ENCODE measurements at places on chromosomes 6 and 20.

GRCh38 chr20:51091406-51092195, 68.7 kb upstream of the KCNG1 start:
- DNase-seq = no peak

DNA sequence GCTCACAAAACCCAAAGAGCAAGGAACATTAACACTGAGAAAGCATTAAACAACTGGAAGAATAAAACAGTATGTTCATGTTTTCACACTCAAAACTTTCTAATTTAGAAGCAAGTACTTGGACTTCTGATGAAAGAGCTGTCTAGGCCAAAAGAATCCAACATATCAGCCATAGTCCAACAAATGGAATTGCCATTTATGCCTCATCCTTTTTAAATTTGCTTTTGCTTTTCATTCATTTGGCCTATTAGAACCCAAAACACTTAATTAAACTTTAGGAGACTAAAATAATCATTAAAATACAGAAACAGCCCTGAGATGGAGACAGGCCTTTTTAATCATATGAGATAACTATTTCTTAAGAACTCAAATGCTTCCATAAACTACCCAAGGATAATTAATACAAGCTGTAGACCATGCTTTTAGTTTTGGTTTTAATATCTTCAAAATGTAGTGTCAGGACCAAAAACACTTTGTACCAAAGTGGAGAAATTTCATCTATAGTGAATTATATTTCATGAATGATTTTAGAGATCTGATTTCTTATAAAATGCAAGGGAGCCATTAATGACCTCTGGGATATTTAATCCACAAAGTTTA, 166.5 kb downstream of the KIF6 start:
- no peak for DNase-seq

- DNase-seq = no peak
Observed at GRCh38 chr20:45957021-45957941, 14.7 kb downstream of the ZNF335 start.

DNA sequence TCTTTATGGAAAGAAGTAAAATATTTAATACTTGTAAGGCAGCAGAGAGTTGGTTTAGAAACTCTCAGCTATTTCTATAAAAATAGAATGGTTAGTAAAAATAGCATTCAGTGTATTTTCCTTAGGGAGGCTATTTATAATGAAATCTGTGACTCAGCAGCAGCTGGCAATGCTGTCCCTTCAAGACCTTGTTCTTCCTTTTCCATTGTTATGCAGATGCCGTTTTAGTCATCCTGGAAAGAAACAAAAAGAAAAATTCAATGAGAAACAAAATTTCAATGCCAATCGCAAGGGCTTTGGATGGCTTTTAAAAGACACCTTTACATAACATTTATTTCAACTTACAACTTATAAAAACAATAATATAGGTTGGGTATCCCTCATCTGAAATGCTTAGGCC, 17.5 kb downstream of the MPC1 start:
- no peak for DNase-seq

DNA sequence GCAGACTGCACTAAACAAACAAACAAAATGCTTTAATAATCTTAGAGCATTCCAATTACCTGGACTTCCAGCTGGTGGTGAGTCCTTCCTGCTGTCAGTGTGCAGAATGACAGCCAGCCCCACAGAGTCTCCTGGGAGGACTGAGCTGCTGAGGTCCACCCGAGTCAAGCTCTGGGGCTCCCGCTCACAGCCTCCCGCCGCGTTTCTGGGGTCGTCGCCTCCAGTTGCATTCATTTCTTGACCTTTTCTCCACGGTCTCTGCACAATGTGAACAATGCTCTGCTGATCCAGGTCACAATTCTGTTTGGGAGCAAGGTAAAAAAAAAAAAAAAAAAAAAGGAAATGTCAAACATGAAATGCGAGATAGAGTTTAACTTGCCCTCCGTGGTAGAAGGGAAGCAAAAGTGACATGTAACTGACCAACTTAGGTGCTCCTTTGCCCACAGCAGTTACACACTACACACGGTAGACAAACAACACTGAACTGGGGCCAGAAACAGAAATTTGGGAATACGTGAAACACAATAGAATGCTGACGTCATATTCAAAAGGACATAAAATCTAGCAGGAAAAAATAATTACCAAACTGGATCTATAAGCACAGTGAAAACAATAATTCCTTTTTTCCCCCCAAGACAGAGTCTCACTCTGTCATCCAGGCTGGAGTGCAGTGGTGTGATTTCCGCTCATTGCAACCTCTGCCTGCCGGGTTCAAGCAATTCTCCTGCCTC, 464.9 kb downstream of the PRKN start:
- no peak for DNase-seq

DNA sequence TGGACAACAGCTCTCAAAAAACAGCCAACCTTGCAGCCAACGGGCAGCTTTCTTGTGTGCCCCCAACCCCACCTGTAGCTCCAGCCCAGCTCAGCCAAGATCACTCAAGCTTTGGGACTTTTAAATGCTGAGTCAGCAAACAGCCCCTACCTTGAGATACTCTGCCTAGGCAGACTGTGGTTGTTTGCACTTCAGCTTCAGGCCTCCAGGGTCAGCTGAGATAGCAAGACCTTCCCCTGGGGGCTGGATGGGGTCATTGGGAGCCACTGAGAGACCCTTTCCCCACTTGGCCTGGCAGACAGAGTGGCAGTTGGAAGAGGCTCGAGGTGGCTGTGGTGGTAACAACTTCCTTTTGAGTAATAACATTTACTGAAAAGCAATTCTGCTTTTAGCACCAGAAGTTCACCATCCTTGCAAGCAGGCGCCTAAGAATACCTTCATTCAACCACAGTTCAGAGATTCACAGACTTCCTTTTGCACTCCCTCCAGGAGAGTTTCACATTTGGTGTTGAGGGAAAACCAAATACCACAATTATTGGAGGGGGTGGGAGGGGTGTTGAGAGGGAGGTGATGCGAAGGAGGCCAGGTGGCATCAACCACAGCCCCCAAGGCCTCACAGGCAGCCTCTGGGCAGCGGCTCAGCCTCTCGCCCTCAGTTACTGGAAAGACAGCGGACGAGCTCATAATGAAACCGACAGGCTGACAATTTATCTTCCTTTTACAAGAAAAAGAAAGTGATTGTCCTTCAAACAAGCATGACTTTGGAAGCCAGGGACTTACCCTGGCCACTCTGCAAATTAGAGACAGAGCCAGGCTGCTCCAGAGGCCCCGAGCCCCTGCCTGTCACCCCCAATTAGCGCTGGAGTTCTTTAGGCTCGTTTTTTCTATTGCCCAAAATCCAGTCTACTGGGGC, 148.1 kb downstream of the CEBPB start:
- peak; percentile 29 for DNase-seq

DNA sequence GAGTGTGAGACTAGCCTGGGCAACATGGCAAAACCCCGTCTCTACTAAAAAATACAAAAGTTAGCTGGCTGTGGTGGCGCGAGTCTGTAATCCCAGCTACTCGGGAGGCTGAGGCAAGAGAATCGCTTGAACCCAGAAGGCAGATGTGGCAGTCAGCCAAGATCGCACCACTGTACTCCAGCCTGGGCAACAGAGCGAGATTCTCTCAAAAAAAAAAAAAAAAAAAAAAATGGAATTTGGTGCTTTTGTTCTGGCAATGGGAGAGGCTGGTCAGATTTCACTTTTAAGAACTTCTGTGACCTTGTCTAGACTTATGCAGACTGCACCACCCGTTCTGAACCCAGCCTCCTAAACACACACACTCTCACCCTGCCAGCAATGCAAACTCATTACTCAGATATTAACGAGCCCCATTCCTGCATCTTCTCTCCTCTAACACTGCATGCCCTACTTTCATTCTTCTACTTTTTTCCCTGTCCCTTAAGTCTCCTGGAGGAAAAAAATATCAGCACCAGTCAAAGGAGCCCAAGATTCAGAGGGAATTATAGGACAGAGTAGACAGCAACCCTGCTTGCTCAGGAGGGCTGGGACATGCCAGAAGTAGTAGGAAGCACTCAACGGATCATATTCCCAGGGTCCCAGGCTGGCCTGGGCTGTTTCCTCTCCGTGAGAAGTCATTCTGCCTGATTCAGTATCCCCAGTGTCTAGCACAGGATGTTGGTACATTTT, 4.4 kb downstream of the MOCS1 start:
- no peak for DNase-seq

GRCh38 chr20:63863021-63863797, 1.9 kb upstream of the TPD52L2 start:
- DNase-seq = no peak

DNA sequence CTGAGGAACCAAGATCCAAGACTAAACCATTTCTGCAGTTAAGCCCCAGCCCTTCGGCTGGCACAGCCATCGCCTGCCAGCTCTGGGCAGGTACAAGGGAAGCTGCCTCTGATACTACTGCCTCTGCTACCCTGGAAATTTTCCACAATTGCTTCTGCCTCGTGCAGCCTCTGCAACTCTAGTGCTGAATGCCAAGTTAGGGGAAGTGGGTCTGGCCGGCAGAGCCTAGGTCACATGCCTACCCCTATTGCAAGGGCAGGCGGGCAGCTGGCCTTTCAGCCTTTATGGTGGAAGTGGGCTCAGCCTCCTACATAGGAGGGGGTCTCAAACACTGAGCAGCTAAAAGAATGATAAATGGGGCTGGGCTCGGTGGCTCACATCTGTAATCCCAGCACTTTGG, 44.5 kb upstream of the TULP1 start:
- DNase-seq = no peak

DNA sequence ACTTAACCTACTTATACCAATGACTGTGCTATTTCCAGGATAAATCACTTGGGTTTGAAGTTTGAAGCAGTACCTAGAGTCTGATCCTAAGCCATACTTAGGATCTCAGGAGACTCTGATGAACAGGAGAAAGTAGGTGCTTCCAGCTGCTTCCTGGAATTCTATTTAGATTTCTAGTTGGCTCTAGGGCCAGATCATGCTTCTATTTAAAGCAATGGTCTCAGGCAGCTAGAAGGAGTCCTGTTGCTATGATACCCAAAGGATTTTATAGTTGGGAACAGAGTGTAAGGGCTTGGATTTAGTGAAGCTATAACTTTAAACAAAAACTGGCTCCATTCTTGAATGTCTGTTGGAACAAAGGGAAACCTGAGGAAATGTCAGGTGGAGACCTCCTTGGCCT, 52.4 kb upstream of the TINAG start:
- no peak for DNase-seq

GRCh38 chr6:33297956-33298772, 578 bp downstream of the RGL2 start:
- no peak for DNase-seq

DNA sequence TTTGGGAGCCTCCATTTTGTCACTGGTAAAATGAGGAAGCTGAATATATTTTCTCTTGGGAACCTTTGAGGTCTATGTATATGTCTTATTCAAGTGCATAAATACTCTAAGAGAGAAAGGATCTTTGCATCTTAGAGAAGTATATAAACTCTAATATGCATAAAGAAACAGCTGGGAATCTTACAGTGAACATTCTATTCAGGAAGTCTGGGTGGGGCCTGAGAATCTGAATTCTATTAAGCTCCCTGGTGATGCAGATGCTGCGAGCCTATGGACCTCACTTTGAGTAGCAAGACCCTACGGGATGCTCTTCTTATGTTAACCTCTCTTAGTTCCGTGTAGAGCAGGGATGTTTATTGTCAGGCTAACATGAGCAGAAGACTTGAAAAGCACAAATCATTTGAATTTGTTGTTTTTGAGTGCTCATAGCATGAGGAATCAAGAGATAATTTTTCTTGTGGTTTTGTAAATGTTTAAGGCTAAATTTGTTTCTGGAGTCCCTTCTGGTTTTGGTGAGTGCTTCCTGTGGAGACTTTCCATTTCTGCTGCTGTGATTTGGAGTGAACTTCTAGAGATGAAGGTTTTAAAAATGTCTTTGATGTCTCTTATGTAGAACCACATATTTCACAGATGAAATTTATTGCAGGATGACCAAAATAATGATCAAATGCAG, 281.2 kb upstream of the JAG1 start:
- DNase-seq = no peak

DNA sequence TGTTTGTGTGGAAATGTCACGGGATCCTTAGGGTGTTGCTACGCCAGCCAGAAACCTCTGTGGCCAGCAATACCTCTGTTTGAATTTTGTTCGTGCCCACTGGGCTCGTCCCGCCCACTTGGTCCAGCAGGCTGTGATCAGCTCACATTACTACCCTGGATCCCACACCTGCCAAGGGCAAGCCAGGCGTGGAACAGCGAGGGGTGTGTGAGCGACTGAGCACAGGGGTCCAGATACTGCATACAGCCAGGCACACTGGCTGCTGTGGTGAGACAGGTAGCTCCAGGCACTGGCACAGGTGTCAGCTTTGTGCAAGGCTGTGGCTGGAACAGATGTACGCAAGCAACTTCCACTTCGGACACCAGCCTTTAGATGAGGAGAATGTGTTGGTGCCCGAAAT, 718.9 kb downstream of the EPHA7 start:
- DNase-seq = no peak

- DNase-seq = no peak
Observed at GRCh38 chr6:52363228-52363867, 1.4 kb downstream of the PAQR8 start.

DNA sequence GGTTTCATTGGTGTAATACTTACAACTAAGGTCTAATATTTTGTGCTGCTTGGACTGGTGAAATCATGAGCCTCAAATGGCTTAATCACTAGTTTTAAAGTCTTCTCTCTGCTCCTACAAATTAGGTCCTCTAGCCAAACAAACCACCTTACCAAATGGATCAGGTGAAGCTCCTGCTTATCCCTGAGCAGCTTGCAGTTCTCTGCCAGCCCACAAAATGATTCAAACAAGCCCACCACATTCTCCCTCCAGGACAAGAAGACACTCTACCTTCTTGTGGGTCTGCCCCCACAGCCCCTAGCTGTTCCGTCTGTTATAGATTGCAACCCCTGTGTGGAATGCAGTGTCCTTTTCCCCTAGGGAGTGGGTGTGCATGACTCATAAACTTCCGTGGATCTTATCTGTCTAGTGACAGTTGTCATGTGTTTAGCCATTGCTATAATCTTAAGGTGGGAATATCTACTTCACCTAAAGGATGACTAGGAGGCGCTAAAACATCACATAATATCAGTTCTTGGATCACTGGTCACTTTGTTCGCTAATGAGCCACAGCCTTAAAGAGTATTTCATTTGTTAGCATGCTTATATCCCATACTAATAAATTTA, 940.5 kb upstream of the MANEA start:
- DNase-seq = no peak

- no peak for DNase-seq
Observed at GRCh38 chr20:10170261-10170660, 48.4 kb upstream of the SNAP25 start.

- no peak for DNase-seq
Observed at GRCh38 chr6:163815796-163816195, 401.3 kb downstream of the QKI start.

DNA sequence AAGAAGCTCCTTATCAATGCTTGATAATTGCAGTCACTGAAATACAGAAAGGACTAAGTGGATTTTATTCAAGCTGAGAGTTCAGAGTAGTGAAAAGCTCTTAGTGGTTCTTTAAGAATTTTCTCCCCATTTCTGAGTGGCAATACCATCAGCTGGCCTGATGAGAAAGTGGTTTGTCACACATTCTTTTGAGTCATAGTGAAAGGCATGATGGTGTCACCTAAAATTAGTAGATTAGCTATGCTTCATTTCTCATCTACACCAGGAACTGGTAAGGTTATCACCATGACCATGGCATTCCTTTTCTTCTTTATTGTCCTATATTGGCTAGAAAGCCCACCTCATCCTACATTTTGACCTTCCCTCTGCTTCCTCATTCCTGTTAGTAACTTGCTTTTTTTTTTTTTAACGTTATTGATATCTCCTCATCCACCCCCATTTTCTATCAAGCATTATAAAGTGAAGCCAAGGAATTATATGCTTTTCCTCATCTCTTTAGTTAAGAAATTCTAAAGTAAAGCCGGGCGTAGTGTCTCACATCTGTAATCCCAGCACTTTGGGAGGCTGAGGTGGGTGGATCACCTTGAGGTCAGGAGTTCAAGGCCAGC, 67.4 kb upstream of the LOC128125822 start:
- DNase-seq = no peak

- DNase-seq = no peak
Observed at GRCh38 chr6:10250655-10251220, 164.1 kb downstream of the TFAP2A start.

Data from activated T-helper 1 cell treated with anti-CD3 and anti-CD28 coated beads, Interleukin-2, amount 50 U/mL, for 16 hours (primary cell).